Fibroblast of skin of right quadriceps (primary cell): ENCODE measurements at places on chromosomes 6 and 20.

GRCh38 chr20:61646453-61646852 is 394.4 kb downstream of the CDH4 start:
- DNase-seq: no peak

GRCh38 chr6:20744911-20745557 is 210.8 kb downstream of the CDKAL1 start:
- DNase-seq: no peak

DNA sequence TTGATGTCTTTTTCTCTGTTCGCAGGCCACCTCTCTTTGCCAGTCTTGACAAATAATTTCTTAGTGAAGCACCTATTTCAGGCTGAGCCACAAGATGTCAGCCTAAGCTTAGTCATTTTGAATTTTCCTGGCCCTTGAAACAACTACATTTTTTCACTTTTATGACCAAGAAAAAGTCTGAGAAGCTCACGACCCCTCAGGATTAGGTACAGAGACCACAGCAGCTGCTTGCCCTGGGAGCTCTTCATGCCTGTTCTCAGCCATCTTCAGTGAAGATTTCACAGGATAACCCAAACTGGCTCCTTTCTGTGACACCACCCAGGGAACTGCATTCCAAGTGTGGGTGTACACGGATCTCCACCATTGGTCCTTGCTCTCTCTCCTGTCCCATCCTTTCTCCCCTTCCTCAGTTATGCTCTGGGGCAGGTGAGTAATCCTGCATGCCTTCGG is 38.4 kb upstream of the SPTLC3 start:
- peak; percentile 48 for DNase-seq

- peak; percentile 17 for DNase-seq
These were observed 45.8 kb downstream of the GINS1 start for GRCh38 chr20:25453035-25453810.

- DNase-seq: no peak
These were observed 3.7 kb upstream of the ZNF335 start for GRCh38 chr20:45975686-45976085.

- DNase-seq: no peak
These were observed 52.2 kb downstream of the MRPL14 start for GRCh38 chr6:44074813-44075646.

DNA sequence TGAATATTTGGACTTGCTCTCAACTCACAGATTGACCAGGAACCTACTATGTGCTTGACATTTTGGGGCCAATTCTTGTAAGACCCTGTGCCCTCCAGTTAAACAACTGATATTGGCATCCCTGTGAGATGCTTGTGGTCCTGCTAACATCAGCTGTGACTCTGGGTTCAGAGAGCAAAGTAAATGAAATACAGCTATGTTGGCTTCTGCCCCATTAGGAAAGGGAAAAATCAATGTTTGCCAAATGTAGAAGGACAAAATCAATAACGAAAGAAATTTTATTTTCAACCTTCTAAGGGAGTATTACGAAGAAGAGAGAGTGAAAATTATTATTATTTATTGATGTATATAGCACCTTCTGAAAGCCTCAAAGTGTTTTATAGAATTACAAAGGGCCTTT is 266.9 kb upstream of the ARID1B start:
- no peak for DNase-seq

DNA sequence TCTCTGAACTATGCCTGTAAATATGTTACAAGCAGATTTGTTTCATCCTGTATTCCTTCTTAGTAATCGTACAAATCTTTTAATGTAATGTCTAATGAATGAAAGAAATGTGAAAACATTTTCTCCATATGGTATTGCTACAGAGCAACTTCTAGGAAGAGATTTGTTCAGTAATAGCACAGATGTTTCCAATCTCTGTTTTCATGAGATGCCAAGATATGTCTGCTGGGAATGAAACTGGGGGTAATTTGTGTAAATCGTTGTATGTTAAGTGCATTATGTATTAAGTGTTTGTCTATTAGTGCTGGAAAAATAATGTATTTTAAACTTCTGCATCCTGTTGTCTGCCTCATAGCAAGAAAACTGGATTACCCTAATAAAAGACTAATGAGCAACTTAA is 722.2 kb upstream of the EYS start:
- peak; percentile 71 for DNase-seq

GRCh38 chr20:57414867-57415592 is 23.8 kb downstream of the RBM38 start:
- DNase-seq: no peak

GRCh38 chr6:5730585-5731263 is 276.0 kb downstream of the NRN1 start:
- peak; percentile 53 for DNase-seq

GRCh38 chr6:145270464-145270863 is 464.9 kb downstream of the EPM2A start:
- DNase-seq: no peak

DNA sequence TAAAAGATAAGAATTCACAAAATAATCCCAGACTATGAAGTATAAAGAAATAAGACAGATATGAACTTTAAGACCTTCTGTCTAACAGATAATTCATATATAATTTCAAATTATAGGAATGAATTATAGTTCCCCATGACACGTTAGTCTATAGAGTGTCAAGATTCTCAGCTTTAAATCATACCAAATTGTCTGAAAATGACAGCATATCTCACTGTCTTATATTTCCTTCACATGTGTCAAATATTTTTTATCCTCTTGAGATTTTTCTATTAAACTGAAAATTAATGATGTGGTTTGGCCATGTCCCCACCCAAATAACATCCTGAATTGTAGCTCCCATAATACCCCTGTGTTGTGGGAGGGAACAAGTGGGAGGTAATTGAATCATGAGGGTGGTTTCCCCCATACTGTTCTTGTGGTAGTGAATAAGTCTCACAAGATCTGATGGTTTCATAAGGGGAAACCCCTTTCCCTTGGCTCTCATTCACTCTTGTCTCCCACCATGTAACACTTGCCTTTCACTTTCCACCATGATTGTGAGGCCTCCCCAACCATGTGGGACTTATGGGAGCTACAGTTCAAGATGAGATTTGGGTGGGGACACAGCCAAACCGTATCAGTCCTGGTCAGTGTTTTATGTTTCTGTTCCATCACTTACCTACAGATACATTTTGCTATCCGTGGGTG is 825.3 kb upstream of the GJE1 start:
- DNase-seq: no peak

- DNase-seq: no peak
These were observed 641 bp downstream of the DBNDD2 start for GRCh38 chr20:45408646-45409213.

DNA sequence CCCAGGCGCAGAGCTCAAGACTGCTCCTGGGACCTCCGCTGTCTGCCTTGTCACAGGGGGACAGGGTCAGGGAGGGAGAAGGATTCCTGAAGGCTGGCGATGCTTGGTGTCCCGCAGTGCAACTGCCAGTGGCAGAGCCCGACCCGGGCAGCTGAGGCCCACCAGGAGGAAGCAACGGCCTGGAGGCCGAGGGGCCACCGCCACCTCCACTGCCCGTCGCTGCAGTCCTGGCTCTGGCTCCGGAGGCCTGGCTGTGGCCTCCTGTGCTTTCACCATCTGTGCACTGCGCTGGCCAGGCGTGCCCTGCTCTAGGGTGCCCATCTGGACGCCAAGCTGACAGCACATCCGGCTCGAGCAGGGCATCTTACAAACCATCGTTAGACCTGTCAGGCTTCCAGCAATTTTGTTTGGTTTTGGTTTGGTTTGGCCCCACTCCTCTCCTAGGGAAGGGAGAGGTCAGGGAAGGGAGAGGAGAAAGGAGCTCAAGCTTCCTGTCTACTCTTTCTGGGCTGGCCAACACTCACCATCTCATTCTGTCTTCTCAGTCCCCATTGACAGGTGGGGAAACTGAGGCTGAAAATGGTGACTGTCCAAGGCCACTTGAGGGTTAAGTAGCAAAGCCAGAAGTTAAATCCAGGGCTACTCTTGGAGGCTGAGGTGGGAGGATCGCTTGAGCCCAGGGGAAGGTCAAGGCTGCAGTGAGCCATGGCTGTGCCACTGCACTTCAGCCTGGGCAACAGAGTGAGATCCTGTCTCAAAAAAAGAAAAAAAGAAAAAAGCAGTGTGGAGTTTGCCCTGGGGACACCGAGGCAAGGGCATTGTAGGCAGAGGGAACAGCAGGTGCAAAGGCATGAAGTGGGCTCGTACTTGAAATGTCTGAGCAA is 37.7 kb upstream of the NOL4L start:
- no peak for DNase-seq

- DNase-seq: peak; percentile 19
These were observed 11.6 kb upstream of the ITPR3 start for GRCh38 chr6:33609528-33609927.

DNA sequence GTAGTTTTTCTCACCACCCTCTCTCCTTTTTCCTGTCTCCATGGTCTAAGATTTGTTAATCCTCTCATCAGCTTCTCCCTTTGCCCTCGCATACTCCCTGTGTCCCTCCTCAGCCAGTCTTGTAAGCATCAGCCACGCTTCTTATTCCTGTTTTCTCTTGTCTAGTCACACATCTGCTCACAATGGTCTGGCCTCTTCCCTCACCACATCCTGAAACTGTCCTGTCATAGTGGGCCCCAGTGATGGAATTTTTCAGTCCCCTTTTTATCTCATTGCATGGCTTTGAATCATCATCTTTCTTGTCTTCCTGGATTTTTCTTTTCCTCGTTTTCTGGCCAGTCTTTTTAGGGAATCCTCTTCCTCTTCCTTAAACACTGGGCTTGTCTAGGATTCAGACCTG is 57.2 kb downstream of the GFRA4 start:
- peak; percentile 48 for DNase-seq

- peak; percentile 35 for DNase-seq
These were observed 11.0 kb upstream of the ADGRF5 start for GRCh38 chr6:46932526-46933319.

DNA sequence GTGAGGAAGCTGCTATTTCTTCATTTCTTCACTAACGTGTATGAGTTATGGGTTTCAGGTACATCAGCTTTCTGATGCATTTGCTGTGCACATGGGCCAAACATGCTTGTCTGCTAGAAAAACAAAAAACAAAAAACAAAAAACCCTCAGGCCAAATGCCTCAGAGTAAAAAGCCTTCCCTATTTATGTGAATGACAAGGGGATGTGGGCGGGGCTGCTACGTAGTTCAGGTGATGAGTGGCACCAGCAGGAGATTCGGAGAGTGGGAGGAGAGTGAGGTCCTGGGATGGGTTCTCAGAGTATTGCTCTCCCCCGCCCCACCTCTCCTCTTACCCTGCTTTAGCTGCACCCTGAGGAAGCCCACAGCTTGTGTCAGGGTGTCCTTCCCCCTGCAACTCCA is 596.8 kb upstream of the JAG1 start:
- no peak for DNase-seq

GRCh38 chr6:87912102-87912501 is 135.5 kb upstream of the SPACA1 start:
- no peak for DNase-seq

DNA sequence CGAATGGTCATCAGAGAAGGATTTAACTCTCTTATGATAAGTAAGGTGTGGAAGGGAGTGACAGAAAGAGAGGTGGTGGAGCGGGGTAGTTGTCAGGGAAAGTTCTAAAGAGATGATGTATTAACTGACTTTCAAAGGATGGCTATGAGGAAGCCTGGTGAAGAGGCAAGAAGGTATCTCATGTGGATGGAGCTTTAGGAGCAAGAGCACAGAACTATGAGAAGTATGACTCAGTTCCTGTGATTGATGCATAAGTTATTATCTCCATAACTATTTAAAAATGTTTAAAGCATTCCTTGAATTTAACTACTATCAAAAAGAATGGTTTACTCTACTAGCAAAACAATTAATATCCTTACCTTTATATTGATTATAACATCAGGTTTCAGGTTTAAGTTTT is 28.8 kb downstream of the AK9 start:
- DNase-seq: peak; percentile 15

- no peak for DNase-seq
These were observed at the start of gene CPNE5 for GRCh38 chr6:36838896-36839748. CPNE5 (minus strand) TSS chr6:36839444; CDS start chr6:36839377, 67 bp downstream.

GRCh38 chr20:42082611-42083010 is 464.4 kb upstream of the CHD6 start:
- no peak for DNase-seq

GRCh38 chr6:168190646-168191443 is 111.8 kb upstream of the FRMD1 start:
- DNase-seq: no peak

- no peak for DNase-seq
These were observed 89.6 kb downstream of the PCSK2 start for GRCh38 chr20:17316316-17317038.

GRCh38 chr6:35419417-35419816 is 32.7 kb upstream of the FANCE start:
- peak; percentile 87 for DNase-seq

- peak; percentile 61 for DNase-seq
These were observed 102.6 kb downstream of the MRPL14 start for GRCh38 chr6:44024574-44025219.

GRCh38 chr6:166834049-166834448 is 122.3 kb downstream of the RNASET2 start:
- DNase-seq: no peak

- DNase-seq: peak; percentile 25
These were observed 76.8 kb downstream of the OLIG3 start for GRCh38 chr6:137417396-137417795.

GRCh38 chr6:43119482-43119881 is 43.4 kb downstream of the PTK7 start:
- no peak for DNase-seq

DNA sequence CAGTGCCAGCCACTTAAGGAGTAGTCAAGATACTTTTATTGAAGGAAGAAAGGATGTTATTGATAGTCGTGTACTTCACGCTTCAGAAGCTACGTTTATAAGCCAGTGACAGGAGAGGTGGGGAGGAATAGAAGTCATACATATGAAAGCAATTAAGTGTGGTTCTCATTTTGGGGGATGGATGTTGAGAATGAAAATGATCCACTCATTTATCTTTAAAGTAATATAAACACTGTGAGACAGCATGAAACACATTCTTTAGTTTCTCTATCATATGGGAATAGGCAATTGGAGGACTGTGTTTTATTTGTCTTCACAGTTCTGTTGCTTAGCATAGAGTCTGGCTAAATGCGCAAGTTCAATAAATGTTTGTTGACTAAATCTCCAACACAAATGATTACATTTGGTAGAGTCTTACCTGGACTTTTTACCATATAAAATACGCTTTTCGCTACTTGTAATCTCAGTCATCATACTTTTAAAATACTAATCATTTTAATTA is 35.2 kb downstream of the AK9 start:
- peak; percentile 62 for DNase-seq

DNA sequence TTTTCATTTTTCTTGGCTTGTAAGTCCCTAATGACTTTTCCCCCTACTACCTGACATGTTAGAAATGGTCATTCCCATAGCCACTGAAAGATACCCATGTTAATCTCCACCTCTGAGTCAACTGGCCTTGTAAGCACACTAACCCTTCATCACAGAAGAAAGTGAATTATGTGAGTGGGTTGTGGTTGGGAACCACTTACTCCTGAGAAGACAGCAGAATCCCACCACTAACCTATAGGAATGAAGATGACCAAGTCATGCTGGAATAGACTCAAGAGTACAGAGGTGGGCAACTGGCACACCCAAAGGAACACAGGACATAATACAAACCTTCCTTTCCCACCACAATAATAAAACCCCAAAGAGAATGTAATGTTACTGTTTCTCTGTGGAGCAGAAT is 30.1 kb downstream of the RAMACL start:
- DNase-seq: peak; percentile 19

- DNase-seq: peak; percentile 46
These were observed 21.1 kb downstream of the RTN4IP1 start for GRCh38 chr6:106608080-106608668.

GRCh38 chr20:5705827-5706226 is 44.4 kb upstream of the SHLD1 start:
- DNase-seq: no peak

- no peak for DNase-seq
These were observed 2.3 kb downstream of the DTD1 start for GRCh38 chr20:18589941-18590674.
